ENCODE measurements at places on chromosomes 16 and 17. TPM values are rescaled to one million over a fixed set of nuclear protein-coding genes. Genes with fewer than 3 reads are reported as not detected.
A peak's percentile ranks its signal among the peaks of the same experiment; 100 is the strongest.

- no peak for DNase-seq
These were observed 377.8 kb downstream of the SOX9 start for GRCh38 chr17:72498364-72499210.

The TSPAN10 gene
- total RNA-seq = 1.6 TPM

GRCh38 chr16:20347666-20348364 lies 4.7 kb downstream of the UMOD start:
- DNase-seq = no peak

DNA sequence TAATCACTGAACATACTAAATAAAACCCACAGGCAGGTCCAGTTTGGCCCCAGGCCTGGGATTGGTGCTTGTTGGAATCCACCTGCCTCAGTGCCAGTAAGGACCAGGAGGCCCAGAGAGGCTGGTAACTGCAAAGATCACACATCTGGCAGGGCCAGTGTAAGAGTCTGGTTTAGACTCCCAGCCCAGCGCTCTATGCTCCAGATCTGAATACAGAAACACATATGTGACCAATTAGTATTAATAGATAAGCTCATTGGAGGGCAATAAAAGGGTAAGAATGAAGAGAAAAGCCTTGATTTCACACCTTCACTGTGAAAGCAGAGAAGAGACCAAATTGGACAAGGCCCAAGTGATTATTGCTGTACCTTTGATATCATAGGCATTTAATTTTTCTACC lies 13.6 kb upstream of the CCDC182 start:
- DNase-seq = no peak

DNA sequence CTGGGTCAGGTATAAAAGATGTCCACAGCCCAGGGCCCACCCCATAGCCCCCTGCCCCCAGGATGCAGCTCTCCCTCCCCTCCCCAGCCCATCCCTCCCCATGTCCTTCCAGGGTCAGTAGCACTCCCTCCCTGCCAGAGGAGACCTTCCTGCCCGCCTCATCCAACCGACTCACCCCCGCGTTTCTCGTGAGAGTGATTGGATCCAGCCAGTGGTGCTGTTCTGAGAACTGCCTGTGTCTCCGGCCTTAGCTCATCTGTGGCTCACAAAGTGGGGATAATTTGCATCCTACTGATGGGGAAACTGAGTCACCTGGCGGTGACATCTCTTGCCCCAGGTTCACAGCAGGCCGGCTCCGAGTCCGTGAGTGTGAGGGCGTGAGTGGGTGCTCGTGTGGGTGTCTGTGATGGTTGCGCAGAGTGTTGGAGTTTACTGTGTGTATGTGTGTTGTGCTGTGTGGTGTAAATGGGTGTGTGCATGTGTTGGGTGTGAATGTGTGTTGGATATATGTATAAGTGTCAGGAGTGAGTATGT lies 90.7 kb upstream of the GSE1 start:
- no peak for DNase-seq

GRCh38 chr16:9929313-9929712 lies 252.9 kb downstream of the GRIN2A start:
- DNase-seq = no peak

DNA sequence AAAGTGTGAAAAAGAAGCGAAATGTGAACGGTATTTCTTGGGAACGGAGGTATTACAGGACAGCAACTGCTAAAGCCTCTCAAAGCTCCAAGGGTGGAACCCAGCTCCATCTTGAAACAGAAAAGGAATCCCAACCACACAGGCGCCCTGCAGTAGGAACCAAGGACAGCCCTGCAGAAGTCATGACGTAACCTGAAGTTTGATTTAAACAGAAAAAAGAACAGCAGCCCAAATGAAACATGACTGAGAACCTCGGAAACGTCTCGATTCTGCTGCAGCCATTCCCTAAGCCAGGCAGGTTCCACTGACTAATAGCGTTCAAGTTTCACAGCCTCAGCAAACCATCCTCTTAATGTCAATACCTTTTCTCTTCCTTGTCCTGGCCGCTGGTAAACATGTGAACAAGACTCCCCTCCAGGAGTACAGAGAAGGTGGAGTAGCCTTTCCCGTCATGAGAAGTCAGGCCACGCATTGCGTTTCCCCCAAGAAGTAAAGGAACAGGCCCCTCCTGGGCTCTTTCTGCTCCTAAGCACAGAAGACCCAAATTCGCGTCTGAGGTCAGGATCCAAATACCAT lies 20.1 kb downstream of the SIAH1 start:
- DNase-seq = no peak

The EPOP gene
- 1.8 TPM for total RNA-seq

DNA sequence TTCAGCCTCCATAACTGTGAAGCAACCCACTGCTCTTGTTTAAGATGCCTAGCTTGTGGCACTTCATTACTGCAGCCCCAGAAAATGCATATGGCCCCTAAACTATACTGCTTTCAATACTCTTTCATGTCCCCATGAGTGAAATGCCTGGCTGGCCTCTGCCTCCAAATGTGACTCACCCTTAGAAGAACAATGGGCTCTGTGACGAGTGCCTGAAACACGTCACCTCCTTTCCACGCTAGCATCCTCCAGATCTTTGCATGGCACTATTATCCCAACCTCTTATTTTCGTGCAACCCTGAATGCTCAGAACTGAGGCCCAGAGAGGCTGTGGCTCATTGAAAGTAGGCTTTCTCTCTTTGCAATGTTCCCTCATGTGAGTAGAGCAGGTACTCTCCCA lies 233.1 kb downstream of the CBLN1 start:
- DNase-seq = no peak

GRCh38 chr17:8503368-8503767 lies 67.7 kb downstream of the NDEL1 start:
- peak; percentile 81 for DNase-seq

The KCNG4 gene
- total RNA-seq = not detected

DNA sequence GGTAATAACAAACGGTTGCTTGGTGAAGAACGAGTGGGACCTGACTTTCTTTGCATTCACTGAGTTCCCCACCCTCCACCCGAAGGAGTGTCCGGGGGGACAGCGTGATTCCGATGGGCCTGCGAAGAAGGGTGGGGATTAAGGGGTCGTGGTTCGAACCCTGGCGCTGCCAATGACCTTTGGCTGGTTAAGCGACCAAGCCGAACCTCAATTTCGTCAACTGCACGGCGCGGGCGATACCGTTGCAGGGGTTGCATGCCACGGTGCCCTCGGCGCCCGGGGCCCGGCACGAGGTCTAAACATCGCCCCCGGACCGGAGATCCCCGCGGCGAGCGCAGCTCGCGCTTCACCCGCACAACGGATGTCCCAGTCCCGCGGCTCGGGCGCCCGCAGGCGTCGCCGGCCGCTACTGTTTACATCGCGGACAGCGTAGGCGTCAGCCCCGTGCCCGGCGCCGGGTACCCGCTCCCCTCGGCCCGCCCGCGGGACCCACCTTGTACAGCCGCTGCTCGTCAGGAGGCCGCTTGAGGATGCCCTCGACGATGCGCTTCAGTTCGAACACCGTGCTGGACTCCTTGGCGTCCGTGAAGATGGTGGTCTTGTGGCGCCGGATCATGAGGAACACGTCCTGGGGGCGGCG lies 460 bp downstream of the ELOB start:
- DNase-seq = no peak

- DNase-seq = peak; percentile 15
These were observed 57.8 kb upstream of the LYRM9 start for GRCh38 chr17:27950995-27951394.

GRCh38 chr16:582614-583331 lies 7.1 kb upstream of the RAB40C start:
- no peak for DNase-seq

DNA sequence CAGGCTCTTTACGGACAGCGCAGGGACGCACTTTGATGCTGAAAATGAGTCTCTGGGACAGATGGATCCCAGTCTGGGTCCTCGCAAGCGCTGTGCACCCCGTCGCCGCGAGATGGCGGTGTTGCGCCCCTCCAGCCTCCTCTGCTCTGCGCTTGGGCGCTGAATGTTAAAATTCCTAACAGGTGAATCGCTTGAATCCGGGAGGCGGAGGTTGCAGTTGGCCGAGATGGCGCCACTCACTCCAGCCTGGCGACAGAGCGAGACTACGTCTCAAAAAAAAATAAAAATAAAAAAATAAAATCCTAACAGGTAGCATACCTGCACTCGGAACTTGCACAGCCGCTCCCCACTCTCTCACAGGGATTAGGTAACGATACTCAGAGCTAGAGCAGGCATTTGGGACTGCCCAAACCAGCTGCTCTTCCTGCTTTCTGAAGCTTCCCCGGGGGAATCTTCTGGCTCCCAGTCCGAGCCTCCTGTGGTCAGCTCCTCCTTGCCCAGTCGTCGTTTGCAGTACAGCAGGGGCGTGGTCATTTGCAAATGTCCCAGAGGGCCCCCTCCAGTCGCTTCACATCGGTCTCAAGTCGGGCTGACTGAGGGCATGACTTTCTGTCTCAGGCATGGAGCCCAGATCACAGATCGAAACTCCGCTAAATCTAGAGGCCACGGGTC lies 26.2 kb upstream of the OSGIN1 start:
- peak; percentile 65 for DNase-seq

GRCh38 chr17:51389875-51390274 lies 129.5 kb downstream of the UTP18 start:
- peak; percentile 20 for DNase-seq

DNA sequence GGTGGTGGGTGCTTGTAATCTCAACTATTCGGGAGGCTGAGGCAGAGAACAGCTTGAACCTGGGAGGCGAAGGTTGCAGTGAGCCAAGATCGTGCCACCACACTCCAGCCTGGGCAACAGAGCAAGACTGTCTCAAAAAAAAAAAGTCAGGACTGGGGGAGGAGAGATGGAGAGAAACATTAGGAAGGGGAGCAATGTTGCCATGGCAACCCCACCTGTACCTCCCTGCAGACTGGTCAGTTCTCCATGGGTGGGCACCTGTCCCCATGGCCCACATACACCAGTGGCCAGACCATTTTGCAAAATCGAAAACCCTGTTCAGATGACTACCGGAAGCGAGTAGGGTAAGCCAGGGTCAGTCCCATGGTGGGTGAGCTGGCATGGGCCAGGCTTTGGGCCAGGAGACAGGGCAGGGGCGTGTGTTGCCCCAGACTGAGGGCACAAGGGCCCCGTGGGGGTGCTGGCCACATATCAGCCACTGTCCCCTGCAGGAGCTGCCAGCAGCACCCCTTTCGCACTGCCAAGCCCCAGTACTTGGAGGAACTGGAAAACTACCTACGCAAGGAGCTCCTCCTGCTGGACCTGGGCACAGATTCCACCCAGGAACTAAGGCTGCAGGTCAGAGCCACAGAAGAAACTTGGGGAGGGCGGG lies 14.0 kb downstream of the TSNAXIP1 start:
- no peak for DNase-seq

GRCh38 chr16:86322283-86322682 lies 188.0 kb upstream of the FOXF1 start:
- DNase-seq = no peak

DNA sequence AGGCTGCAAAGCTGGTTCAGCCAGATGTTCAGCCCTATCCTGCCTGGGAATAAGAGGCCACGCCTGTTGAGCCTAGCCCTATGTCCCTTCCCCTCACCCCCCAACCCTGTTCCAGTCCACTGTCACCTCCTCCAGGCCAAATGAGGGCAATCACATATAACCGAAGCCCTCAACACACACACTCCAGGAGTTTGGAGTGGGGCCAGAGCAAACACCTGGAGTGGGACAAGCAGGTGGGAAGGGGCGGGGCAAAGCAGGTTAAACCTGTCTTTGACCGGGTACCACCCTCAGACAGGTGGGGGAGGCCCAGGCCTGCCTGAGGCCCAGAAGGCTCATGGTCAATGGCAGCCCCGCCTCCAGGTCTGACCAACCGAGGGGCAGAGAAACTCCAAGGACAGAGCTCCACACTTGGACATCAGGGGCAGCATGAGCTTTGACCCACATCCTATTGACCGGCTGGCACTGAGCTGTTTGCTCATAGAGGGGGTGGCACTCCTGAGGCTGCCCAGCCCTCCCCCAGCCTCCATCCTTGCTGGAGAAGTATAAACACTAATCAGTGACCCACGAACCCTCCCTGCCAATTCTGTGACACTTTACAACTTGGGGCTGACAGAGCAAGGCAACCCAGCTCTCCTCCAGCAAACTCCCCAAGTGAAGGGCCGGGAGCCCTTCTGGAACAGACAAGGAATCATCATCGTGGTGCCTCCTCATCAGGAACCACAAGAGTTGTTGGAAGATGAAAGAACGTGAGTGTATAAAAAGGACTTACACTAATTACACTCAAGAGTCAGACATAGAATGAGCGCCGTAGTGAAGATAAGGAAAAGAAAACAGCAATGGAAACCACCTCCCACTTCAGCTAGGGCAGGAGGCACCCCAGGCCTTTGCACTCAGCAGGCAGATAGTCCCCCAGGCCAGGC lies 1.5 kb downstream of the ESRP2 start:
- DNase-seq = peak; percentile 68

- DNase-seq = no peak
These were observed 123.1 kb downstream of the CA10 start for GRCh38 chr17:52035336-52035915.

DNA sequence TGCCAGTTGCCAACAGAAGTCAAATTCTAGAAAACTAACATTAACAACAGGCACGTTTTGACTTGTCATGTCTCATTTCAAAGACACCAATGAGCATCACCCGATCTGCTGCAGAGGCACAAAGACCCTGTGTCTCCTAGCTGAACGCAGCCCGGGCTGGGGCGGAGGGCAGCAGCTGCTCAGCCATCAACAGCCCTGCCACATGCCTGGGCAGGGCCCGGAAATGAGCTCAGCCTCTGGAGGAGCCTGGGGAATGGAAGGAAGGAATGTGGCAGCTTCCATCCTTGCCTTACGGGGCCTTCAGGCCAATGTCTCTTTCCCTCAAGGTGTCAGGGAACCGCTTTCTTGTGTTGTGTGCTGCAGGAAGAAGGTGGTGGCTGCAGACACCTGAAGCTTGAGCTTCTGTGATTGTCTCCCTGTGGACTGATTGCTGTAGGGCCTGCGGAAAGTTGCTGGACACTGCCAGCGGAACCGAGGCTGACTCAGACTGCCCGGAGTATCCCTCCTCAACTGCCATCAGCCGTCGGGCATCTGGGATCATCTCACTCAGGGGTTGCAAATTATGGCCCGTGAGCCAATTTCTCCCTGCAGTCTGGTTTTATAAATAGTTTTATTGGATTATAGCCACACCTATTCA lies 7.3 kb downstream of the CDH13 start:
- DNase-seq = no peak

- DNase-seq = no peak
These were observed 1.8 kb downstream of the NLRP1 start for GRCh38 chr17:5582209-5583185.

The MLST8 gene
- 60.4 TPM for total RNA-seq

All from lower leg skin (tissue), 4 donors.